Activated CD8-positive, alpha-beta T cell treated with anti-CD3 and anti-CD28 coated beads, Interleukin-2, amount 10 ng/mL, durations not matched to agents 7 days and 5 days (primary cell): ENCODE measurements at places on chromosomes 2 and 18. TPM values are rescaled to one million over a fixed set of nuclear protein-coding genes. Genes with fewer than 3 reads are reported as not detected.

Gene TMEM169
- total RNA-seq, result 1.4 TPM

Gene RGPD3
- 0.31 TPM for total RNA-seq

GRCh38 chr2:233439191-233439590 lies 84.9 kb downstream of the DGKD start:
- DNase-seq, result no peak
- H3K36me3 ChIP-seq, result peaks cover 65% of the 10 kb centered on the region
- H3K27ac ChIP-seq, result peak overlapping the region; percentile 26
- no peaks in the 10 kb centered on the region for H3K27me3 ChIP-seq
- peaks cover 30% of the 10 kb centered on the region for H3K4me1 ChIP-seq

- peaks cover 6% of the 10 kb centered on the region for H3K4me1 ChIP-seq
- no peaks in the 10 kb centered on the region for H3K27me3 ChIP-seq
These were observed 94.7 kb downstream of the MAP4K4 start for GRCh38 chr2:101792208-101792607.

DNA sequence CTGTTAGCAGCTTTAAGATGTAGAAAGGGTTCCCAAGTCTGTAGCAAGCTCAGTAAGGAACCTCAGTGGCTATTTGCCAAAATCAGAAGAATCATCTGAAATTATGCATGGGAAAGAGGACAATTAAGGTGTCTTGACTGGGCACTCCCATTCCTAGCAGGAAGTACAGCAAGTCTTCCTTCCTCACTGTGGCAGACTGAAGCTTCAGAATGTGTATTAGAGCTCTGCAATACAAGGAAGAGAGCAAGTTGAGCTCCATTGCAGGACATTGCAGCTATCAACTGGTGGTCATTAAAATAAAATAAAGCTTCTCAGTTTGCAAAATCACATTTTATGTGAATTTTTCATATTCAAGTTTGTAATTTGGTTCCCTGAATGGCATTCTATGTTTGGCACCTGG lies 200.5 kb upstream of the CHAC2 start:
- H3K36me3 ChIP-seq, result no peaks in the 10 kb centered on the region
- no peak for DNase-seq
- H3K27me3 ChIP-seq, result no peaks in the 10 kb centered on the region
- no peak overlapping the region for H3K27ac ChIP-seq

GRCh38 chr2:37564356-37564755 lies 107.1 kb downstream of the CDC42EP3 start:
- no peaks in the 10 kb centered on the region for H3K27me3 ChIP-seq
- no peak overlapping the region for H3K27ac ChIP-seq
- no peaks in the 10 kb centered on the region for H3K36me3 ChIP-seq

- H3K4me1 ChIP-seq, result peaks cover 29% of the 10 kb centered on the region
- H3K27ac ChIP-seq, result no peak overlapping the region
- H3K27me3 ChIP-seq, result no peaks in the 10 kb centered on the region
- no peak overlapping the region for H3K4me3 ChIP-seq
- H3K36me3 ChIP-seq, result no peaks in the 10 kb centered on the region
- DNase-seq, result no peak
These were observed 229.8 kb downstream of the LDLRAD4 start for GRCh38 chr18:13448335-13448795.

GRCh38 chr2:220894069-220894468 lies 678.0 kb downstream of the EPHA4 start:
- DNase-seq, result no peak
- no peak overlapping the region for H3K4me3 ChIP-seq
- no peaks in the 10 kb centered on the region for H3K4me1 ChIP-seq
- no peaks in the 10 kb centered on the region for H3K36me3 ChIP-seq
- no peak overlapping the region for H3K27ac ChIP-seq

DNA sequence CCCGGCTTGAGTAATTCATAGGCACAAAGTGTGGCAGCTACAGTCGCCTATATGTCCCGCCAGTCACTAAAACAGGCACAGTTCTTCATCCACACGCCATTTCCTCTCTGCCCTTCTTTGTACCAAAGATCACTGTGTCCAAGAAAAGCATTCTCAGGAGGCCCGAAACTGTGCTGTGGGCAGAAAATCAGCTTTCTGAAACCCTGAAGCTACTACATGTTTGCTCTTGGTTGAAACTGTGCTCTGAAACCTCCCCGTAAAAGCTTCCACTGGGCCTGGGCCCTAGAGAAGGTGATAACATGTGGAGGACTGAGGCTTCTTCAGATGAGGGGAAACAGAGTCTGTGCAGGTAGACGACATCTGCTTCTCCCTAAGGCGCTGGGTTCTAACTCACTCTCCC lies 75.6 kb upstream of the ID2 start:
- peaks cover 4% of the 10 kb centered on the region for H3K36me3 ChIP-seq
- no peak for DNase-seq
- no peak overlapping the region for H3K4me3 ChIP-seq
